ENCODE measurements at places on chromosomes 12 and 14. TPM values are rescaled to one million over a fixed set of nuclear protein-coding genes. Genes with fewer than 3 reads are reported as not detected.

The SERPINA12 gene
- total RNA-seq: not detected

The PTPRO gene
- total RNA-seq: not detected

The FAM90A1 gene
- not detected for total RNA-seq

The LYSET gene
- total RNA-seq: 12.1 TPM

The FKBP3 gene
- 23.0 TPM for total RNA-seq

The OLR1 gene
- total RNA-seq: not detected

The AKT1 gene
- 120 TPM for total RNA-seq

The PPM1H gene
- 0.95 TPM for total RNA-seq

The PTCSC3 gene
- total RNA-seq: not detected

The AKAP5 gene
- 0.11 TPM for total RNA-seq

The SDSL gene
- total RNA-seq: 2.1 TPM

The RGS6 gene
- not detected for total RNA-seq

The KCNK10 gene
- total RNA-seq: not detected

The SLC25A47 gene
- not detected for total RNA-seq

The OTOGL gene
- total RNA-seq: 0.22 TPM

The TAS2R9 gene
- total RNA-seq: 0.11 TPM

The GCH1 gene
- 10.1 TPM for total RNA-seq

The DIABLO gene
- total RNA-seq: 61.5 TPM

The IL26 gene
- total RNA-seq: not detected

The VRTN gene
- not detected for total RNA-seq

The INSM2 gene
- total RNA-seq: not detected

The GPR65 gene
- total RNA-seq: 0.11 TPM

The CCDC196 gene
- total RNA-seq: not detected

The FAM181A gene
- not detected for total RNA-seq

The KRT74 gene
- total RNA-seq: not detected

The PRH2 gene
- not detected for total RNA-seq

The C12orf50 gene
- total RNA-seq: not detected

The GPR84 gene
- under 0.01 TPM for total RNA-seq

The HNF1A gene
- total RNA-seq: not detected

The ZBTB25 gene
- total RNA-seq: 3.3 TPM
